ENCODE measurements at places on chromosomes 3 and 15.
A peak's percentile ranks its signal among the peaks of the same experiment; 100 is the strongest.

DNA sequence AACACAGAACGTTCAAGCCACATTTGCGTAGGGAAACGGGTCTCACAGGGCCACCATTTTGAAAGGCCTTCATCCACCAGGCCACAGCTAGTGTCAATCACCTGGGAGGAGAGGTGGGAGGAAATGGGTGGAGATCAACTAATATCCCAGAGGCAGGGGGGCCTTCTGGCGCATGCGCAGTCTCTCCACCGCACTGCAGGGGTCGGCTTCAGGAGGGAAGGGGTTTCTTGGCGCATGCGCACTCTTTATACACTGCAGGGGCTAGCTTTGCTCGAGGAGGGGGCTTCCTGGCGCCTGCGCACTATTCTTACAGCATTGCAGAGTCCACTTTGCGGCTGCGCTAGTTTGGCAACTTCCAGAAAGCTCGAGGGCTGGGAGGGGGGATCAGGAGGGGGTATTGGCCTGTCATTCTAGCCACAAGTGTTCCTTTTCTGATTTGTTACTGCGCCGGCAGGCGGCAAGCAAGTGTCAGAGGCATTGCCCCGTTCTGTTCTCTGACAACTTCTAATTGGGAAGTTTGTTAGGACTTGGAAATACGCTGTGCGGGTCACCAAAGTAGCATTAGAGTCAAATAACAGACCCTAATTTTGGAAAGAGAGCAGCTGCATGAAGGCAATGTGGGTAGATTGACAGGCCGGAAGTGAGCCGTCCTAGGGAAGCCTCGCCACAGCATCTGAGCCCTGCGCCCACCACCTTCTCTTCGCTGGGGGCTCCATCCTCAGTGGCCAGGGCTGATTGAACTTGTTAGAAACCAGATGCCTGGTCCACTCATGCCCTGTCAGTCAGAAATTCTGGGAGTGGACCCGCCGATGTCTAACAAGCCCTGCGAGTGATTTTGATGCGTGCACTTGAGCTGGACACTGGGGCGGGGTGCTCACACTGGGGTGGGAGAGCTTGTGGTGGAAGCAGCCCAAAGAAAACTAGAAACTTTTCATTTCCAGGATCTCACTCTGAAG lies 173.5 kb upstream of the NDN start:
- peak; percentile 43 for DNase-seq

DNA sequence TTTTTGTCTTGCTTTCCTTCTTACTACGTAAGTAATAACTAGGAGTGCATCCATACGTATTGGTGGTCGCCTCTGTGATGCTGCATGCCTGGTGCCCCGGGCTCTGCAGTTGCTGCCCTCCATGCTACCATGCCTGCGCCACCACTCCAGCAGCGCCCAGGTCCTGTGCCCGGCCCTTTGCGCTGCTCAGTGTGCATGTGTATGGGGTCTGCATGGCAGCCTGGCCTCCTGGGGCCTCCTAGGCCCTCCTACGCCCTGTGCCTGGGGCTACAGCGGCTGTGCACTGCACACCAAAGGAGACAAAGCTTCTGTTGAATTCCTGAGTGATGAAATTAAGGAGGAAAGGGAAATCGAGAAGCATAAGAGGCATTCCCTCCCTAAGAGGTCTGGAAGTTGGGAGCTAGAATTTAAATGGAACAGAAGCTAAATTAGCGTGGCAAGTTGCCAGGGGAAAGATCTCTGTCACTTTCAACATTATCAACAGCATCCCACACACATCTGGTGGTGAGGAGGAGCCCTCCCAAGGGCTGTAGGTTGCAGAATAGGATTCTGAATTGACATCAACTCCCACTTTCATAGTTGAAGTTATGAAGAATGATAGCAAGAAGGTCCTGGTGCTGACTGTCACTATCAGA lies 275.0 kb upstream of the CHRM5 start:
- DNase-seq = no peak

DNA sequence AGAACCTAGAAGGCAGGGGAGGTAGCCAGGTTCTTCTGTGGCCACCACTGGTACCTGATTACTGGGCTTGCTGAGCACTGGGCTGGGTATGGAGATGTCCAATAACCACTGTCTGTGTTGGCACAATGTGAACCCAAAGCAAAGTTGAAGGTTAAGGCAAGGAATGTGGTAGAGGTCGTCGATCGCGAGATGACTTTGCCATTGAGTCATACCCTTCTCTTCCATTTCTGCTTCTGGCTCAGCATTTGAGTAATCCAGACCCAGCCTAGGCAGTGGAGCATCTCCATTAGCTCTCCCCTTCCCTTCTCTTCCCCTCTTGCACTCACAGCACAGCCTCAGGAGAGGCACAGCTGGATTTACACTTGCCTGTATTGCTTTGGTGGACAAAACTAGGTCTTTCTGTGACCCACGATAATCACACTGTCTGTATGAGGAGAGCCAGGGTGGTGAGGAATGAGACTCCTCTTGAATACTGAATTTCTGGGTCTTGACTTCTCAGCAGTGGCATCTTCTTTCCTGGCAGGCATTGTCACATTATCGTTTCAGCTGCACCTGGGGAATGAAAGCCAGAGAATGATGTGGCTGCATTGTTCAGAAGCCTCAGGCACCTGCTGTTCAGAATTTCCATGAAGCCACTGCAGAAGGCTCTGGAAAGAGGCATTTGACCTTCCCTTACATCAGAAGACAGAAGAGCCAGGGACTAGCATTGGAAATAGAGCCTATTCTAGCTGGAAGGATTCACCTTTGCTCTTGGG lies 272.6 kb downstream of the PDCD6IP start:
- DNase-seq = no peak

- no peak for DNase-seq
Measured at GRCh38 chr15:31340047-31340446, 13.4 kb downstream of the KLF13 start.

- no peak for DNase-seq
Measured at GRCh38 chr3:15217841-15218267, 11.8 kb downstream of the CAPN7 start.

DNA sequence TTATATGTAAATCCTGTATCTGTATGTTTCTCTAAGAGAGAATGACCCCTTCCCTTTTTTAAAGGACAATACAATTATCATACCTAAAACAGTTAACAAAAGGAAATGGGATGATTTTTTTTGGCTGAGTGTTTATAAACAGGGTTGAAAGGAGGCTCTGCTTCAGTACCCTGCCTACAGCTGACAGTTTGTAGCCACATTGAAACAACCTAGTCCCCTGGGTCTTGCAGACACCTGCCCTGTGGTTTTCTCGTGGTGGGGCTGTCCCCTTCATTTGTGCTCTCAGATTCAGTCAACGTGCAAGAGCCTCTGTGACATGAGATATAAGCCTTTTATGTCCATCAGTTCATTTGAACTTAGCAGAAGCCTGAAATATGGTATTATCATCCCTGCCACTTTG lies 2.3 kb upstream of the HMCES start:
- no peak for DNase-seq

DNA sequence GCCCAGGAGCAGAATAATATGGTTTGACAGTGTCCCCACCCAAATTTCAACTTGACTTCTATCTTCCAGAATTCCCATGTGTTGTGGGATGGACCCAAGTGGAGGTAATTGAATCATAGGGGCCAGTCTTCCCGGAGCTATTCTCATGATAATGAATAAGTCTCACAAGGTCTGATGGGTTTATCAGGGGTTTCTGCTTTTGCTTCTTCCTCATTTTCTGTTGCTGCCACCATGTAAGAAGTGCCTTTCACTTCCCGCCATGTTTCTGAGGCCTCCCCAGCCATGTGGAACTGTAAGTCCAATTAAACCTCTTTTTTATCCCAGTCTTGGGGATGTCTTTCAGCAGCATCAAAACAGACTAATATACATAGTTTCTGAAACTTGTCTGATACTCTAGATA lies 28.4 kb upstream of the ATP2C1 start:
- DNase-seq = no peak

GRCh38 chr15:83153288-83153687 lies 45.8 kb downstream of the TM6SF1 start:
- no peak for DNase-seq

- DNase-seq = no peak
Measured at GRCh38 chr3:126030455-126030854, 53.5 kb downstream of the SLC41A3 start.

DNA sequence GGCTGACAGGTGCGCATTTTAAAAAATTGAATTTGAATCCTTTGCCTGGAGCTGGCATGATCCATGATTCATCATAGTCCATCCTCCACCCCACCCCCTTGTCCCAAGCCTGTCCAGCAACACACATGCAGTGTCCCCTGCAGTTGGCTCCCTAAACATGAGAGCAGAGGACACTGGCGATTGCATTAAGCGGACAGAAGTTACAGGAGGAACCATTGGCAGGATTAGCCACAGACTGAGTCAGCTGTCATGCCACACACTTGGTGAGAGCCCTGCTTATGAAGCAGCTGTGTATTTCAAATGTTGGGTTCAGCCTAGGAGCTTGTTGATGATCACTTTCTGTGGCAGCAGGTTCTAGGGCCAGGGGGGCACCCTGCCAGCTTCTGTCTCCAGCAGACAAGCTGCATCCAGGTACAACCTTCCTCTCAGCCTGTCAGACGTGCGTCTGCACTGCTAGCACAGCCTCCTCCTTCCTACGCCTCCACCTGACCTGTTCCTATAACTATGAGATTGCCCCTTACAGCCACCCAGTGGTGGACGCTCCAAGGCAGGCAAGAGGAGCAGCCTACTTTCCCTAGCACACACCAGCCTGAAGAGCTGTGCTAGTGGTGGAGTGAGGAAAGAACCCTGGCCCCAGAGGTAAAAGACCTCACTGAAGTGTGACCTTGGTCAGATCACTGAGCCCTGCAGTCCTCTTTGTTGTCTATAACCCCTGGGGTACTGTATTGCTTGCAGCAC lies 121.9 kb downstream of the SLCO3A1 start:
- no peak for DNase-seq

GRCh38 chr3:12356996-12357395 lies 68.1 kb downstream of the PPARG start:
- DNase-seq = no peak

DNA sequence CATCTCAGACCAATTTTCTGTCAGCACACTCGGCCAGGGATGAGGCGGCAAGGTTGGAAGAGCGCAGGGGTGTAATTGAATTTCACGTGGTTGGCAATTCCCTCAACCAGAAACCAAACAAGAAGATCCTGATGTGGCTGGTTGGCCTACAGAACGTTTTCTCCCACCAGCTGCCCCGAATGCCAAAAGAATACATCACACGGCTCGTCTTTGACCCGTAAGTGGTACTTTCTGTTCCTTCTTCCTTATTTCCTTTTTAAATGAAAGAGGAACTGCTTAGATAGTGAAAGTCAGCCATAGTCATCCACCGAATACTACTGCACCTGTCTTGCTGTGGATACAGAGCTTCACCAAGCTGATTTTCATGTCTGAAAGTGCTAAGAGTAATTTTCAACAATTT lies 60.1 kb downstream of the SGO1 start:
- DNase-seq = no peak

DNA sequence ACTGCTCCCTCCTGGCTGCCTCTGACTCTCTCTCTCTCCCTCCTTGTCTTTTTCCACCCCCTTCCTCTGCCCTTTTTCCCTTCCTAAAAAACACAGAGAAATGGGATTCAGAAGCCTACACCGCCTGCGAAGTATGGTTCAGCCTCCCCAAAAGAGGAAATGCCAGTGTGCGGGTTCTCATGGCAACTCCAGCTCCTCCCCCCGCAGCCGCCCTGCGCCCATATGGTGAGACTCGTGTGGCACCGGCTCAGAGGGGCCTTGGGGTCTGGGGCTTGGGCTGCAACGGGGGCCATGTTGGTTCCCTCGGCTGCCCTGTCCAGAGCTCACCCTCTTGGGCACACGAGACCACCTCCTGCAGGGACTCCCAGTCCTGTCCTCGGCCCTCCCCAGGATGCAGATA lies 23.6 kb upstream of the LINGO1 start:
- DNase-seq = no peak

GRCh38 chr3:113245761-113246161 lies 34.4 kb downstream of the BOC start:
- DNase-seq = no peak

DNA sequence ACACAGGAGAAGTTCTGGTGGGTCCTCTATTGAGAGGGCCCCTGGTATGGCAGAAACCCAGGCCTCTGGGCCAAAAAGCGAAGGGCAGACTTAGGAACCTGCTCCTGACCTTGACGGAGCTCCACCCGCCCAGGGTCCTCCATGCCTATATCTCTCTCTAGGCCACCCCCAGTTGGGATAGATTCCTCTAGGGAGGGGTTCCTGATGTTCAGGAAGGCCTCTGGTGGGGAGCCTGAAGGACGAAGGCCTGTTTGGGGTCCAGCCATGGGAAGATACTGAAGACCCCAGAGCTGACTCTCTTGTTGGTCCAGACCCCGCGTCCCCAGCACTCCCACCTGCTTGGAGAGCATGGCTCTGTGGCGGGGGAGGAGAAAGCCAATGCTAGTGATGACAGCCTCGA lies 104.2 kb downstream of the CORO2B start:
- DNase-seq = no peak

- DNase-seq = no peak
Measured at GRCh38 chr3:151171145-151171757, 31.8 kb downstream of the GPR171 start.

- DNase-seq = no peak
Measured at GRCh38 chr3:166444336-166444735, 607.1 kb upstream of the BCHE start.

- DNase-seq = no peak
Measured at GRCh38 chr15:73333001-73333400, 35.8 kb downstream of the HCN4 start.

DNA sequence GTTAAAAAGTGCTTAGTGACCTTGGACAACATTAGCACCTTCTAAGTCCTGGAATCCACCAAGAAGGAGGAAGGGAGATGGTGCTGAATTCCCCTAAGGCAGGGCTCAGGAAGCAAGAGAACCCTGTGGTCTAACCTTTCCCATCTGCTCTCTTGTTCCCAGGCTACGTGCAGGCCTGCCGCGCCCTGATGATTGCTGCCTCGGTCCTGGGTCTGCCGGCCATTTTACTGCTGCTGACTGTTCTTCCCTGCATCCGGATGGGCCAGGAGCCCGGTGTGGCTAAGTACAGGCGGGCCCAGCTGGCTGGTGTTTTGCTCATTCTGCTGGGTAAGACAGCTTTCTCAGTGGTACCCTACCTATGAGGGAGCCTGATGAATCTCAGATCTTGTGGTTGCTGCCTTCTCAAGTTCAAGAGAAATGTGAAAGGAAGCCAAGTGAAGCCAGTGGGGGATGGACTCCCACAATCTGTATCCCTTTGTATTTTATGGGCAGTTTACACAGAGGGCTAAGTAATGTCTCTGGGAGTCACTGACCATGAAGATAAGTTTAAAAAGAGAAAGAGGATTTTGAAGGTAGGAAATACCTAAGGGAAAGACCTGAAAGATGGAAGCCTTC lies 4.4 kb downstream of the CLDN11 start:
- DNase-seq = no peak

DNA sequence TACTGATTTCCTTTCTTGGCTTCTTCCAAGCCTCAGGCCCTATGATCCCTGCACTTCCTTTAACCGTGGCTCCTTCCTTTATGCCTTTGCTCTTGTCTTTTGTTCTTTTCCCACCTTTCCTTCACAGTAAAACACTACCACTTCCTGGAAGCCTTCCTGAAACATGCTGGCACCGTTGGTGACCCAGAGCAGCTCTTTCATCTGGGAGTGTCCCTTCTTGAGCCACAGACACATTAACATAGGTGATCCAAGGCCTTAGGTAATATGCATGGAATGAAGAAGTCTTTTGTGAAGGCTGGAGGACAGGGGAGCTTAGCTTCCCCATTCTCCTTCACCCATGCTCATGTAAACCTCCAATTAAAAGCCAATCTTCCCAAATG lies 39.4 kb downstream of the AMOTL2 start:
- DNase-seq = no peak

Data from NCI-H2227 treated with DMSO at 0.1 percent for 48 hours (cell line).